ENCODE measurements at places on chromosomes 5 and 9.

DNA sequence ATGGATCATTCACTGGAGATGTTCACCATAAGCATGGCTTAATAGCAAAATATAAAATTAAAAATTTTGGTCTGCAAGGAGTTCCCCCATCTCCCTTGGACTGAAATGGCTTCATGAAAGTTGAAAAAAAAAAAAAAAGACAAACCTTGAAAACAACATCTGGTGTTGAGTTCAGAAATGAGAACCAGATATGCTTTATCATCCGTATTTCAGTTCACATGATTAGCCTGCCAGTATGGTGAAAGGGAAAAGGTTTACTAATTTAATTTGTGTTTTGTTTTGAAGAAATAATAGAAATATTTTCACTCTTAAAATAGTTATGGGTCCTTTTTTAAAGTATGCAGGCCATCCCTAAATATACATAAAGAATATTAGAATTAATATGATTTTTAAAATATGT lies 67.8 kb downstream of the TMEM167A start:
- DNase-seq, result no peak

- peak; percentile 95 for DNase-seq
Measured at GRCh38 chr9:137000177-137000930, 4.0 kb upstream of the CLIC3 start.

DNA sequence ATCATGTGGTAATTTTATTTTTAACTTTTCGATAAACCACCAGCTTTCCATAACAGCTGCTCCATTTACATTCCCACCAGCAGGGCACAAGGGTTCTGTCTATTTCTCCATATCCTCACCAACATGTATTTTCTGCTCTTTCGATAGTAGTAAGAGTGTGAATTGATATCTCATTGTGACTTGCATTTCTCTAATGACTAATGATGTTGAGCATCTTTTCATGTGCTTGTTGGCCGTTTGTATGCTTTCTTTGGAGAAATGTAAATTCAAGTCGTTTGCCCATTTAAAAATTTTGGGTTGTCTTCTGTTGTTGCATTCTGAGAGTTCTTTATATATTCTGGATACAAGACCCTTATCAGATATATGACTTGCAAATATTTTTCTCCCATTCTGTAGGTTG lies 45.9 kb downstream of the PSD2 start:
- DNase-seq, result no peak

DNA sequence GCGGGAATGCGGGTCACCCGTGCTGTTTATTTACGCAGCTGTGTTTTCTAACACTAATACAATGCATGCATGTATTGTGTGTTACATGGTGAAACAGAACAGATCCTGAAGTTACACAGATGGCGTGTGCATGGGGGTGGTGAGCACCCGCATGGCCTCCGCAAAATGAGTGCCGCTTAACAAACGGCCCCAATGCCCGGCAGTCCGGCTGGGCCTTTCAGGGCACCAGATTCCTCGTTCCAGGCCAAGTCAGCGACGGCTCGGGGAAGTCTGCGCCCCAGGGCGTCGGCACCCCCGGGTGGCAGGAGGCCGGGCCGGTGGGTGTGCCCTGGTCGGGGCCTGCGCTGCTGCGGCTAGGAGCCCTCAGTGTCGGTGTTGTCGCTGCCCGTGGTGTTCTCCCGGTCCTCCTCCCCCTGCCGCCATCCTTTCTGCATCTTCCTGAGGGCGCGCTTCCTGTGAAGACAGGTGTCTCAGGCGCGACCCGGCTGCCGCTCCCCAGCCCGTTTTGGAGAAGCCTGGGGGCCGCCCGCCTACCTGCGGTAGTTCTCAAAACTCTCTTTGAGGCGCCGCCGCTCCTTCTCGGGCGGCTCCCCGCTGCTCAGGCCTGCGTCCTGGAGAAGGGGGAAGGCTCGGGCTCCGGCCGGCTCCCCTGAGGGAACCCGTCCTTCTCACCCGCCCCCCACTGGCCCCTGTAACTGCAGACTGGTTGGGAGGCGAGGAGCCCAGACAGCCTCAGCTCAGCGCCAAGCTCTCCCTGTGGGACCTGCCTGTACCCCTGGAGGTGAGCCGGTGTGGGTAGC lies 605 bp upstream of the DNLZ start:
- no peak for DNase-seq

All from choroid plexus epithelial cell (primary cell).